Activated CD4-positive, alpha-beta T cell treated with anti-CD3 and anti-CD28 coated beads for 36 hours (primary cell): ENCODE measurements at places on chromosomes 12 and 14. TPM values are rescaled to one million over a fixed set of nuclear protein-coding genes. Genes with fewer than 3 reads are reported as not detected.

Gene DBX2
- not detected for total RNA-seq

Gene MAP1LC3B2
- total RNA-seq = 1.8 TPM

Gene AQP5
- total RNA-seq = not detected

Gene COCH
- total RNA-seq = 0.94 TPM

Gene GPR68
- total RNA-seq = 9.4 TPM

Gene FOXA1
- total RNA-seq = 0.07 TPM

Gene SLC38A2
- 296 TPM for total RNA-seq

Gene RAB15
- 3.7 TPM for total RNA-seq

Gene RNF212B
- not detected for total RNA-seq

Gene SYCP3
- total RNA-seq = 0.16 TPM

Gene C12orf56
- not detected for total RNA-seq

Gene KRT72
- 3.2 TPM for total RNA-seq

Gene TMPO
- 429 TPM for total RNA-seq

Gene ENDOU
- total RNA-seq = not detected

Gene WNT1
- total RNA-seq = not detected

Gene GYS2
- total RNA-seq = not detected

Gene TSPAN19
- not detected for total RNA-seq
